ENCODE measurements at places on chromosomes 12 and 14. TPM values are rescaled to one million over a fixed set of nuclear protein-coding genes. Genes with fewer than 3 reads are reported as not detected.

GRCh38 chr12:112488257-112488876 lies 69.6 kb downstream of the PTPN11 start:
- ATAC-seq: no peak

DNA sequence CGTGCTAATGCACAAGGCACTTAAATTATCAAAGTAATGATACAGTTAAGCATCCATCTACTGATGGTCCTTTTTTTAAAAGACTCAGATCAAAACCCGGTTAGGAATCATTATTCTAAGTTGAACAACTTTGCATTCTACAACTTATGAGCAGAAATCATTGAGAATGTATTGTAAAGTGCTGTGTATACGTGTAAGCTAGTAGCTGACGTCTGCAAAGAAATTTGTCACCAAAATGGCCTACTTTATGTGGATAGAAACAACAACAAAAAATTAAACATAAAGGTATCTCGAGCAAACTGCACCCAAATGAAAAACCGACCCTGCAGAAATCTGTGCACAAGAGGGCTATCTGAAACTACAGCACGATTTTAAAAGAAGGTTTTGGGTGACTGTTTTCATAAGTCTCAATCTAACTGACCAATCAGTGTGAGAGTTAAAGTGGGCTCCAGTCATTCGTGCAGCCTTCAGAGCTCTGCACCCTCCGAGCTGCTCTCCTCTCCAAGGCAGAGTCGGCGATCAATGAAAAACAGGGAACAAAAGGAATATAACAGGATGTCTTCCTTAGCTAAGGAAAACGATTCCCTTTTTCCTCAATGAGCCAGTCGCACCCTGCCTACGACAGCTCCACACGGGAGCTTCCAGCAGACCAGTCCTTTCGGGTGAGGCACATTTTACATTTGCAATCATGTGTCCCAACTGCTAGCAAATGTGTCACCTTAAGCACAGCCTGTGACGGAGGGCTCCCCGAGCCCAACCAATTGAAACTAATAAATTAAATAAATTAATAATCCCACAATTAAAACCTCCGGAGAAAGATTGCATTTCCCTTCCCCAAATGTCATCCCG lies 200.7 kb upstream of the FOXN3 start:
- peak; percentile 56 for ATAC-seq

GRCh38 chr12:61654698-61655097 lies 605.5 kb upstream of the USP15 start:
- ATAC-seq: peak; percentile 25

- no peak for ATAC-seq
Observed at GRCh38 chr12:71581206-71581605, 82.4 kb downstream of the ZFC3H1 start.

GRCh38 chr12:6090803-6091202 lies 33.7 kb downstream of the VWF start:
- no peak for ATAC-seq

GRCh38 chr14:101491841-101492240 lies 69.5 kb upstream of the DIO3 start:
- no peak for ATAC-seq

DNA sequence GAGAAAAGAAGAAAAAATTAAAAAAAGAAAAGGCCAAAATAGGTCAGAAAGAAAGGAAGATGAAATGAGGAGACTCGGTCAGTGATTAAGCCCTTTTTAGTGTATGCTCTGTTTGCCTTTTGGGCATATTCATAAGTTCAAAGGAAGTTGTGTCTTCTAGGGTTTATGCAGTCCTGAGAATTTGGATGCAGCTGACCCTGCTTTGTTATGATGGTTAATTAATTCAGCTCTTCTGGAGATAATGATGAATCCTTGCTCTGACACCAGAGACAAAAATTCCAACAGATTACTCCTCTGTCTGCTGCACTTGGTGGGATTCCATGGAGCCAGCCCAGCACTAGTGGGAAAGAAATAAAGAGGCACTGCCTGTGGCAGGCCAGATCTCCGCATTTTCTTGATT lies 4.5 kb upstream of the SLC7A8 start:
- peak; percentile 39 for ATAC-seq

DNA sequence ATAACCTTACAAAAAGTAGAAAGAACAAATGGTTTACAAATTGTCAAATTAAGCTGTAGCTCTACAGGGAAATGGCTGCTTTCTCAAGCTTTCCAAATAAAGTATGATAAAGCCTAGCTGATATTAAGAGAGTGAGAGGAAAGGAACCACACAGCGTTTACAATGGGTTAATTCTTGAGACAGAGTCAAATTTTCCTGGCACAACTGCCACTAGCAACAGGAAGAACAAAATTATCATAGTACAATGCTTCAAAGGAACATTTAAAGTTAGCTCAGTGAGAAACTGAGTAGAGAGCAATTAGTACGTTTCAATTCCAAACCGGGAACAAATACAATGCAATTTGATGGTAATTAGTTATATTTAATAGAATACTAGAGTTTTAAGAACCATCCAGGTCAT lies 116.0 kb downstream of the PPP1R12A start:
- ATAC-seq: no peak

- no peak for ATAC-seq
Observed at GRCh38 chr12:115630136-115630535, 647.4 kb downstream of the MED13L start.

HNRNPA1 gene
- 1,574 TPM for total RNA-seq

DNA sequence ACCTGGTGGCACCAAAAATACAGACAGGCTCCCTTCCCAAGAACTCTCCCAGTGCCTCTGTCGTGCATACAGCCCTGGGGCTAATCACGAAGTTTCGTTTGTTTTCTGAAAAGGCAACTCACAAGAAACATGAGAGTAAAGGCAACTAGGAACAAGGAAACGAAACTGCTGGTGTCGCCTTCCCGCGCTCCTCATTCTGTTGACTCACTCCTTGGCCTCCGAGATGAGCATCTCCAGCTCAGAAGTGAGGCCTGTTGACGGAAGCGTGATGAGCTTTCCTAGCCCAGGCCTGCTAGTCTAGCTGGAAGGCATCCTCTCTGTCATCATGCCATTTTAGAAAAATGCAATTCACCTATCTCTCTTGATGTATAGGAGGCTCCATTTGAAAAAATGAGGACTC lies 50.5 kb downstream of the TTC9 start:
- no peak for ATAC-seq

MORN3 gene
- total RNA-seq: 1.3 TPM
